GM12865 (cell line): ENCODE measurements at places on chromosomes 5 and 9.

GRCh38 chr5:36261186-36261585 lies 19.5 kb upstream of the NADK2 start:
- DNase-seq = no peak

DNA sequence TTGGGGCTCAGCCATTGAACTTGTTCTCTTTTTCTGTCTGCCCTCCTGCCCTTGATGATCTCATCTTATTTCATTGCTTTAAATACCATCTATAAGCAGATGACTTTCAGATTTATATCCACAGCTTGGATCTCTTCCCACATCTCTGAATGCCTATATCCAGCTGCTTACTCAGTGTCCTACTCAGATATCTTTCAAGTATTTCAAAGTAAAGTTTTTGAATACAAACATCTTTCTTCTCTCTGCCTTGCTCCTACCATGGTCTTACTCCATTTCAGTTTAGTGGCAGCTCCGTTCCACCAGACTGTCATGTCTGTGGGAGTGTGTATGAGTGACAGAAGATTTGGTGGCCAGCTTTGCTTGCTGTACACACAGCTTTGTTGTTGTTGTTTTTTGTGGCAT lies 59.7 kb downstream of the ERBIN start:
- no peak for DNase-seq

DNA sequence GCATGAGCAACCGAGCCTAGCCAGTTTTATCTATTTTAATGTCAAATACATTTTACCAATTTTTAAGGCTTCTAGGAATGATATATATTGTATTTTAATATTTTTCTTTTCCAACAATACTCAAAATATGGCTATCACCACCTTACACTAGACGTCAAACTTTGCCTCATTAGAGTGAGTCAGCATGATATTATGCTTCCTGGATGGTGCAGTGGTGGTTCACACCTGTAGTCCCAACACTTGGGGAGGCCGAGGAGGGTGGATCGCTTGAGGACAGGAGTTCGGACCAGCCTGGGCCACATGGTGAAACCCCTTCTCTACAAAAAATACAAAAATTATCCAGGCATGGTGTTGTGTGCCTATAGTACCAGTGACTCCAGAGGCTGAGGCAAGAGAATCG lies 7.3 kb upstream of the CDC14B start:
- DNase-seq = no peak

DNA sequence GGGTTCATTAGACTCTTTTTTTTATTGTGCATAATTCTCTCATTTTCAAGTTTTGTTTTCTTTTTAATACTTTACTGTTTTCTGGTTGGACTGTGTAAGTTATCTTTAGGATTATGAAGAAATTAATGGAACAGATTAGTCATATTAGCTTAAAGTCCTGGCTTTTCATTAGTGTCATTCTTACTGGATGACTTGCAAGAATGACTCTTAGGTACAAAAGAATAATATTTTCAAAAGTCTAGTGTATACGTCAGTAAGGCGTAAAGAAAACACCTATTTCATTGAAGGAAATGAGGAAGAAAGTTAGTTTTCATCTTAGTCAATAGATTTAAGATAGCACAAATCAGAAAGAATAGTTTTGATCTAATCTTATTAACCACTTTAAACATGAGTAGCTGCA lies 20.4 kb downstream of the UHRF2 start:
- DNase-seq = no peak

DNA sequence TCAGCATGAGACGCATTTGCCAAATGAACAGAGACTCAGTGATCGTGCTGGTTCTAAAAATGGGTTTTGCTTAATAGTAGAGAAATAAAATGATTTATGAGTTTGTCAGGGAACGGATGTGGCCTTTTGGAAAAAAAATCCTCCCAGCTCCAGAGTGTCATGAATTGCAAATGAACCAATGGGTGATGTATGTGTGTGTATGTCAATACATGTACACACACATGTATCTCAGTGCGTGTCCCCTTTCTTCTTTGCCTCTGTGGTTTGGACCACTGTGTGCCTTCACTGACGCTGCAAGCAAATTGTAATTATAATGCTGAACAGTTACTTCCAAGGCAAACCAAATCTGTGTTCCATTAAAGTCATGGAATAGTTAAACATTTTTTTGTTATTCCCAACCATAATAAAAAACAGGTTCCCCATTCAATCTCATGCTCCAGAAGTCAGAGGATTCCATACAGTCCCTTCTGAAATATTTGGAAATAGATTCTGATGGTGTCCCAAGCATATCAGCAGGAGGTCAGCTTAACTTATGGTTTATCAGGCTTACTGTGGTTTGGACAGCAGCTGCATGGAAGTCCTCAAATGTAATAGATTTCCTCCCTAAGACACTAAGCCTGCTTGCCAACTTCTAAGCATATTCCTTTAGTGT lies 630.5 kb downstream of the ACTL7B start:
- DNase-seq = no peak

DNA sequence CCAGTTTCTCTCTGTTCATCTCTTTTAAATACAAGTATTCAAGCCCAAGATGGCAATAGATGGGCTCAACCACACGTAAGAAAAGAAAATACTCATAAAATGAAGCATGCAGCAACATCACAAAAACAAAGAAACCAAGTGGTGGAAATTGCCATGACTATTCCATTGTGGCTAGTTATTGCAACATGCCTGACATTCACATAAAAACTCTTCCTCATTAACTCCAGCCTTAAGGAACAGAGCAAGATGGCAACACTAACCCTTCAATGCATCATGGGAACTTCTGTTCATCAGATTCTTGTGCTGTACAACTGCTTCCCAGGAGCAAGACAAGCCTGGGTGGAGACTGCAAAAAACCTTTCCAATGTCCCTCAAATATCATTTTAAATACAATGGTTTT lies 1.4 kb upstream of the GLIS3 start:
- DNase-seq = no peak

GRCh38 chr5:61053937-61054336 lies 108.3 kb downstream of the SMIM15 start:
- no peak for DNase-seq

DNA sequence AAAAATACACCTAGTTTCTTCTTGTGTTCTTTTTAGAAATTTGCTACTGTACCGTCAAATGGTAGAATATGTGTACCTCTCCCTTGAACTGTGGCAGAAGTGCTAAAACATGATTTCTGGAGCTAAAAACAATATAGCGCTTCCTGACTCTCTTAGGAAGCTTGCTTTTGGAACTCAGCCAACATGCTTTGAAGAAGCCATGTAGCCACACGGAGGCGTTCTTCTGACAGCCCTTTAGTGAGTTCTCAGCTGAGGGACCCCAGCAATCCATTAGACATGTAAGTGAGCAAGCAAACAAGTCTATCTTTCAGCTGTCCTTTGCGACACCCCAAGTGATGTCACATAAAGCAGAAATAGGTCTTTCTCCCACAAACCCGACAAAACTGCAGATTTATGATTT lies 917.0 kb downstream of the CDH9 start:
- no peak for DNase-seq

- DNase-seq = peak; percentile 49
Observed at GRCh38 chr5:14946815-14947620, 75.4 kb upstream of the ANKH start.

- no peak for DNase-seq
Observed at GRCh38 chr5:93161661-93162654, 419.1 kb downstream of the NR2F1-AS1 start.

DNA sequence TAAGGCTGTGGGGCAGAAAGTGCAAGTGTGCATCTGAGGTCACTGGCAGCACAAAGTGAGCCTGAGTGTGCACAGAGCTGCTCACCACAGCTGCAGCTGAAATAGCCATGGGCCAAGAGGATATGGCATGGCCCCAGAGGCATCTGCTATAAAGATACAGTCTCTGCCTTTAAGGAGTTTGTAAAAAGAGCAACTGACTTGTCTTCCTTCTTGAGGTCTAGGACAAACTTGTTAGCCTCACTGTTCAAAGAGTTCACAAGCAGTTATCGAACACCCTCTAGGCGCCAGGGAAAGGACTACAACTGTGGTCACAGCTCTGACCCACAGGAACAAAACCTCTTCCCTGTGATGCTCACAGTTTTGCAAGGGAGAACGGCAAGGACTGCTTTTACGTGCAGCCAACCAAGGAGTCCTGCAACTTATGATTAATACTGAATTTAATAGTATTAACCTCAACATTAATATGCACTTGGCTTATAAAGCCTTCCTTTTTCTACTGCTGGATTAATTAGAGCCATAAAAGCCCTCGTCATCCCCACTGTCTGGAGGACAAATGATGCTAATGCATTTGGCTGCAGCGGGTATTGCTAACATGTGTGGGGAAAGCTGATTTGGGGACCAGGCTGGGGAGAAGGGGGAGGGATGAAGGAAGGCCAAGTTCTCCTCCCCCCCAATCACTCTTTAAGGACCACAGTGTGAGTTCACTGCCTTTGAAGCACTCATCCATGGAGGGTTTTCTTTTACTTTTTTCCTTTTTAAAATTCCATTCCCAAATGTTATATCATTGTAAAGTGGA lies 189.8 kb upstream of the TRIM32 start:
- DNase-seq = no peak

DNA sequence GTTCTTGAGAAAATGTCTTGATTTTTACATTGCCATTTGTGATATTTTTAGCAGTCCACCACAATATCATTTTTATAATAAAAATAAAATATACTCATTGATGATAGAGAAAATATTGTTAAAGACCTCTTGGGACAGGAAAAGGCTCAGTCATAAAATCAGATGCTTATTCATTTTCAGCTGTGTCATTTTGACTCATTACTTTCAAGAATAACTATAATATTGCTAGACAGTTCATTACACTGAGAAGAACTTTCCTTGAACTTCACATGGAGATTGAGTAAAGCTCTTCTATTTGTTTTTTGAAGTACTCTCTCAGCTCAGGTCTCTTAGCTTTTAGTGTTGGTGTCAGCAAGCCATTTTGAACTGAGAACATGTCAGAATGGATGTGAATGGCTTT lies 8.5 kb upstream of the MEIKIN start:
- DNase-seq = no peak

DNA sequence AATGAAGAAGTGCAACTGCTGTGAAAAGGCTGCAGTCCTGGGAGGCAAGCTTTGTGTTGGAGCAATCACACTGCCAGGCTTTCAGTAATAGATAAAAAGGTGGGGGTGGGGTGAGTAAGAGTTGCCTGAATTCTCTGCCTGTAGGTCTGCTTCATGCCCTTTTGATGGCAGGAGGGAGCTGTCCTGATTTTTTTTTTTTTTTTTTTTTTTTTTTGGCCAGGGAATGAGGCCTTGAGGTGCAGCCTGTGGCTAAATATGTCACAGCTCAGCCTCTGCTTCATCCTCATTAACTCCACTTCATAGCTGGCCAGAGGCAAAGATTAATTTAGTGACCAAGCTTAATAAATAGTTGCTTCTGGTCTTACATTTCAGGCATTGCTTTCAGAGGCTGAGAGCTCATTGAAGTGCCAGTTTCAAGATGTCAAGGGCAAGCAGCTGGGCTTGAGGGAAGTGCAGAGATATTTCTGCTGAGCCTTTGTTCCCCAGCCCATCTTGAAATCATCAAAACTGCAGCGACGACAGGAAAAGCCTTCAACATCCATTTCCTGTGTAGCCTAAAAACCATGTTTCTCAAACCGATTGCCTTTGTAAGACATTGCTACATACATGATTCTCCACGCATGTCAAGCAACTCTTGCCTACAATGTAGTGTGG lies 134.7 kb downstream of the MACIR start:
- peak; percentile 22 for DNase-seq

DNA sequence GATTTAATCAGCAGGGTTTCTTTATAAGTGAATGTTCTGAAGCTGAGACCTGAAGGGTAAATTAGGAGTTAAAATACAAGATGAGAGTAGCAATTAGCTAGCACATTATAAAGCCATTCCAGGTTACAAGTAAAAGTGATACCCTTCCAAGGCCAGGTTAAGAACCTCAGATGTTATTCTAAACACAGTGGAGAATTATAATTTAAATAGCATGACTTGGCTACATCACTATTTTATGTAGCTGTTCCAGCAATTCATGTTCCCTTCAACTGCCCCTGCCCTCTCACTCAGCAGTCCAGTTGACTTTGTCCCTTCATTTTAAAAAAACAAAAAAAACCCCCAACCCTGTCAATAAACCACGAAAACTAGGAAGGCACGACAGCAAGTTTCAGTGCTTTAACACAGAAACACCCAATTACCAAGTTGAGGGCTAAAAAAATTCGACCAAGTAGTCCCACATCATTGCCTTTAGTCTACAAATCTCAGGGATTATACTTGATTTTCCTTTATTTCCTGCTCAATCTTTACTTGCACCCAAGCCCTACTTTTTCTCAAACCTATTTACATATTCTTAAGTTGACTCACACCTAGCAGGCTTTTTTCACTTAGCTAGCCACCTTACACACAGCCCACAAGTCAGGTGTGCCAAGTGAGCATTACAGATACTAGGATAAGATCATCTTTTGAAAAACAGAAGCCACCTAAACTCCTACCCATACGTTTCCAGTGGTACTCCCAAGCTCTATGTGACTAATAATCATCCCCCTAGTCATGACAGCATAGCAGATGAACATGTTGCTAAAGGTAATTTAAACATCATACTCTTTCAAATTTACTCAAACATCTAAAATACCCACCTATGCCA lies 3.4 kb downstream of the RPL37 start:
- DNase-seq = peak; percentile 49

- DNase-seq = no peak
Observed at GRCh38 chr9:113566712-113567071, 103.2 kb downstream of the RGS3 start.

DNA sequence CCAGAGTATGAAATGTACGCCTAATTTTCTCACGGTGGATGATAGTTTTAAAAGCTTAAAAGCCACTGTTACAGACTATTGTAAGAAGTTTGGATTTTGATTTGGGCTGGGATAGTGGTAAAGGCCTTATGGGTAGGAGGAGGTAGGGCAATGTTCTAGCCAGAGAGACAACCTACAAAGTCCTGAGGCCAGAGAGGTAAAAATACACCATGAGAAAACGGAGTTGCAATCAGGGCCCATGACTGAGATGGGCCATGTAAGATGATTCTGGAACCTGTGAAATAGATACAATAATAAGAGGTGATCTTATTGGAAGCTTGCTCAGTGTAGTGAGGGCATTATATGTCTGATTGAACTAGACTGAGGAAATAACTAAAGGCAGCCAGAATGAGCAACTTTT lies 188.8 kb downstream of the RFX3 start:
- DNase-seq = no peak

GRCh38 chr9:81858657-81859430 lies 69.4 kb upstream of the SPATA31D4 start:
- DNase-seq = no peak
